Amniotic stem cell (primary cell): ENCODE measurements at places on chromosomes 5 and 9.

DNA sequence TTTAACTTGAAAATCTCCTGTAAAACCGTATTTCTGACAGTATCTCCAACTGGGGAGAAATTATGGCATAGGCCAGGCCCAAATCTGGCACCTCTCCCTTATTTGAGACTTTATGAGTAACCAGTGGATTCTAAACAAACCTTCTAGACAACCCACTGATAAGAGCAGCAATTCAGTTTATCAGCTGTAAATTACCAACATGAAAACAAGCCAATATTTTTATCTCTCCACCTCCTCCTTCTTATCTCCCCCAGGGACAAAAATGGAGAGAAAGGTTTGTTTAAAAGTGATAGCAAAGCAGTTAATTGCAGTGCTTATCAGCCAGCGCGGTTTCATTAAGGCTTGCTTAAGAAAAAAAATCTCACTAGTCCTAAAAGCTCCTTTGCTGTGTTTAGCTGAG, 53.8 kb downstream of the KCNV2 start:
- DNase-seq, result no peak

DNA sequence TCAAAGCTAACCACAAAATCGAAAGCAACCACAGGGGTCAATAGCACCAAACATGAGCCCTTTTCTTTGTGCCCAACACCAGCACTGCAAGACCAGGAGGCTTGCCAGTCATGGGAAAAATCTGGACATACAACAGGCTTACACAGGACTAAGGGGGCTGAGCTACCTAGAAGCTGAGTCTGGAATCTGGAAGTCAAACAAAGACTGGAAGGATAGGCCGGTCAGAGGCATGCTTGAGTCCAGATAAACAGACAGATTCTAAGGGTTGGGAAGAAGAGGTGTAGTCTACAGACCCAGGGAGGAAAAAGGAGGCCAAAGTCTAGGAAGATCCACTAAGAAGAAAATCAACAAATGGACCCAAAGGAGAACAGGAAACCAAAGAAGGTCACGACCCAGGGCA, 73.3 kb downstream of the MYO10 start:
- no peak for DNase-seq

GRCh38 chr5:6309949-6310348, 68.4 kb downstream of the MED10 start:
- no peak for DNase-seq

DNA sequence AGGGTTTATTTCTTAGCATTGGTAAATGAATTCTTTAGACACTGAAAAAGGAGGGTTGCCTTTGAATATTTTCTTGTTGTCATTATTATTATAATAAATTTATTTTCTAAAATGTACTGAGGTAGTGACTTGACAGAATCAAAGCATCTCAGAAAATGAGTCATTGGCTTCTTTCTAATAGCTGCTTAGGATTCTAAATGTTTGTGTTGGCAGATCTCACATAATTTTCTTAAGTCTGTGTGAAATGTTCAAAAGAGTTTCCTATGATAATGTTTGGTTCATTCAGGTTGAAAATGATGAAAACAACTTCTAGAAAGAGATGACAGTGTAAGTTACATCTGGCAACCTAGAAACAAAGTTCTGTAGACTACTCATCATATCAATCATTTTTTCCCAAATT, 69.7 kb downstream of the SH3GL2 start:
- DNase-seq, result no peak

- no peak for DNase-seq
These were observed 772 bp downstream of the DCAF10 start for GRCh38 chr9:37801287-37801850.

DNA sequence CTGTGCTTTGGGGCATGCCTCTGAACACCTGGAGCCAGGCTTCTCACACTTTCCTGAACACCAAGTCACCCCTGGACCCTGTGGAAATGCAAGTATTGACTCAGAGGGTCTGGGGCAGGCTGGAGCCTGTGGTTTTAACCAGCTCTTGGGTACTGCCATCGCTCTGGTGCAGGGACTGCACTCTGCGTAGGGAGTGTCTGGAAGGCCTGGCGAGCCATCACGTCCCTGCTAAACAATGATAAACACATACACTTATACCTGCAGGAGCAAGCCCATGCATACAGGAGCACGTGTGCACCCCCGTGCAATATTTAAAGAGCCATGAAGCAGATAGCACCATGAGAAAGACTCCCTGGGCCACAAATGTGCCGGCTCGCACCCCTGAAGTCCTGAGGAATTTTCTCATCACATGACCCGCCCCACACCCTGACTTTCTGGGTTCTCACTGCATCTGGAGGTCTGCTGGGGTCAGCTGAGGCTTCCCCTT, 267.7 kb downstream of the GADD45G start:
- no peak for DNase-seq

DNA sequence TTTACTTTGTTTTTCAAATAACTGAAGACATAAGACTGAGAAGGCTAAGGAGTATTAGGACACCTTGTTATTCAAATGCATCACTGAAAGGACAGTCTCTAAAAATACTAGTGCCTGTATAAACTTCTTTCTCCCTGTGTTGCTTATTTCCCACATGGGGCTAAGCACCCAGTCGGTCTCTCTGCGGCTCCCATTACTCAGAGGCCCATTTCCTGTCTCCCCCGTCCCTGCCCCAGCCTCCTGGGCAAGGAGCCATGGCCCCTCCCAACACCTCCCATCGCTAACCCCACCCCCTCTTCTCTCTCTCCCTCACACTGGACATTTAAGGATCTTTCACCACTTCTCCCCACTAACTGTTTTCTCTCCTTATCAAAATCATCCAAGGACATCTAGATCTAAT, 81.9 kb downstream of the EBF1 start:
- DNase-seq, result no peak
